Activated naive CD4-positive, alpha-beta T cell treated with anti-CD3 and anti-CD28 coated beads for 36 hours (primary cell): ENCODE measurements at places on chromosomes 2 and 18.

GRCh38 chr2:15169326-15170069 is 391.6 kb downstream of the NBAS start:
- no peak overlapping the region for H3K27ac ChIP-seq
- H3K27me3 ChIP-seq = no peaks in the 10 kb centered on the region
- H3K4me3 ChIP-seq = no peak overlapping the region
- H3K4me1 ChIP-seq = peaks cover 13% of the 10 kb centered on the region
- peaks cover 33% of the 10 kb centered on the region for H3K36me3 ChIP-seq

GRCh38 chr18:79695856-79696850 is 16.6 kb downstream of the CTDP1 start:
- H3K27me3 ChIP-seq = no peaks in the 10 kb centered on the region
- peaks cover 16% of the 10 kb centered on the region for H3K36me3 ChIP-seq
- H3K27ac ChIP-seq = peak overlapping the region; percentile 13
- DNase-seq = no peak
- H3K4me1 ChIP-seq = peaks cover 14% of the 10 kb centered on the region

GRCh38 chr2:86221066-86221684 is 21.9 kb downstream of the MRPL35 start:
- DNase-seq = peak; percentile 80
- H3K4me1 ChIP-seq = peaks cover 16% of the 10 kb centered on the region
- H3K36me3 ChIP-seq = no peaks in the 10 kb centered on the region
- no peak overlapping the region for H3K4me3 ChIP-seq

DNA sequence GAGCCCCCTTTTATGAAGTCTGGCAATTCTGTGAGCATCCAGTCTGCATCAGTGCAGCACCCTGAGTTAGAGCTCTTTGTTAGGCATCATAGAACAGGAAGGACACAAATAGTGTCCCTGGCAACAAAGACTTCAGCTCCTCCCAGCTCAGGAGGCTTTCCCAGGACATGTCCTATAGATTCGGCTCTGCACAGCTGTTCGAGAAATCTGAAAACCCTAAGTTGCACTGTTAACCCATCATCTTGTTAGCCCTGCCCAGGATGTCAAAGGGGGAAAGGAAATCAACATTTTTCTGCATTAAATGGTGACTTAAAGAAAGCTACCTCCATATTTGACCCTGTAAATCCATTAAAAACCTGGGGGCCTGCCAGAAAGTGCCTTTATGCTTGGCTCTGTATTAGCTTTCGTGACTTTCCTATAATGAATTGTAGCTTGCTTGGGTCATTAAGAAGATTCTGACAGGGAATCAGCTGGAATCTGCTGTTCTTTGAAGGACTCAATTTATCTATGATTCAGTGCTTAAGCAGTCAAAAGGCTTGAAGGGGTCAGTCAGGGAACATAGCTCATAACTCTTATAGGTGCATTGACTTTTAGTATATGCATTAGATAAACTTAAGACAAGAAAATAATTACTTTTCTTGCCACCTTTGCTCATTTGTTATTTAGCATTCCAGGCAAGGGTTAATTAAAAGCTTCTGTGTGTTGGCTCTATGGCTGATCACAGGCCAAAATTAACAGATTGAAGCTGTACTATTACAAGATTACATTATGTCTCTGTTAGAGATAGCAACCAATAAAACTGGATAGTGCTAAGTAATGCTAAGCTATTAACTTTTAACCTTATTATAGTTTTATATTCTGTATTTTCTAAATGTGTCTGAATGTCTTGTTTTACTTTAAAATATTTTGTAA is 20.6 kb downstream of the ERMN start:
- no peaks in the 10 kb centered on the region for H3K27me3 ChIP-seq
- H3K36me3 ChIP-seq = no peaks in the 10 kb centered on the region
- no peak overlapping the region for H3K27ac ChIP-seq
- DNase-seq = peak; percentile 20
- no peak overlapping the region for H3K4me3 ChIP-seq
- peaks cover 50% of the 10 kb centered on the region for H3K4me1 ChIP-seq

- no peaks in the 10 kb centered on the region for H3K36me3 ChIP-seq
- H3K27ac ChIP-seq = no peak overlapping the region
- H3K4me1 ChIP-seq = no peaks in the 10 kb centered on the region
- peaks cover 7% of the 10 kb centered on the region for H3K27me3 ChIP-seq
- no peak overlapping the region for H3K4me3 ChIP-seq
These were observed 263.1 kb upstream of the ID2 start for GRCh38 chr2:8418721-8419120.
